ENCODE measurements at places on chromosomes 5 and 9.
A peak's percentile ranks its signal among the peaks of the same experiment; 100 is the strongest.

GRCh38 chr5:3302228-3302627 is 293.4 kb upstream of the IRX1 start:
- no peak for DNase-seq

GRCh38 chr9:71446106-71446472 is 322.2 kb downstream of the CEMIP2 start:
- no peak for DNase-seq

- DNase-seq, result no peak
These were observed 10.1 kb downstream of the IRF1 start for GRCh38 chr5:132480546-132480892.

- DNase-seq, result no peak
These were observed 105.2 kb downstream of the RGS3 start for GRCh38 chr9:113568571-113569321.

- peak; percentile 31 for DNase-seq
These were observed 423 bp upstream of the ABCA2 start for GRCh38 chr9:137028263-137029057.

DNA sequence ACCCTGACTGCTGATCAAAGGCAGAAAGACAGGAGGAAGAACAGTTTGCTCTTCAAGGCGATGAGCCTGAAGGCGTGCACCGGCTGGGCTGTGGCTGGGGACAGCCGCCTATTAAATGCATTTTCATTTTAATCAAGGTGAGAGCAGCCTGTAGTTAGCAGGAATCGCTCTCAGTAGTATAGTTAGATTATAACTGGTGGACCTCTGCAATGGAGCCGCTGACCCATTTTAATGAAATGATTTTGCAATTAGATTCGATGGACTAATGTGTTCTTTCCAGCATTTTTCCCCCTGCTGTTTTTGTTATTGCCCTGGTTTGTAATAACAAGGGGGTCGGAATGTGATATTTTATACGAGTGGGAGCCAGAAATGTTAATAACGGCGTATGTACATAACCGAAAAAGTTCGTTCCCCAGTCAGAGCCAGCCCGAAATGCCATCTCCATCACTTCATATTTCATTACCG is 185.9 kb upstream of the PANK3 start:
- no peak for DNase-seq

GRCh38 chr5:135215617-135216470 is 181.8 kb upstream of the PITX1 start:
- no peak for DNase-seq

GRCh38 chr9:124110307-124110915 is 98.8 kb downstream of the LHX2 start:
- peak; percentile 63 for DNase-seq

DNA sequence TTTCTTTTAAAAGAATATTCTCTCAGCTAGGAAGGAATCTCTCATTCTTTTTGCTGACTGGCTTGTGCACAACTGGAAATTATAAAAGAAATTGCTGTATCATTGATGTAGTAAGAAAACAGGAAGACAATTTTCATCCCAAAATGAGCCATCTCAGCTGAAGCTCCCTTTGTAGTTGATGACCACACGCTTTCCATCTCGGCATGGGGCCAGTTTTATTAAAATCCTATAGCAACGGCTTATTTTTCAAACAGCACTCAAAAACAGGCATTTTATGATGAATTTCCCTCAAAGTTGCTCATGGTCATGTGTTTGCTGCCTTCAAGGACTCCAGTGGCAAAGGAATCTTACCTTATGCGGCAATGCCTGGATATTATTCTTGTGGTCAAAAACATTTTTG is 62.4 kb upstream of the GLIS3 start:
- no peak for DNase-seq

GRCh38 chr5:72325566-72326305 is 5.6 kb downstream of the PTCD2 start:
- DNase-seq, result peak; percentile 86

DNA sequence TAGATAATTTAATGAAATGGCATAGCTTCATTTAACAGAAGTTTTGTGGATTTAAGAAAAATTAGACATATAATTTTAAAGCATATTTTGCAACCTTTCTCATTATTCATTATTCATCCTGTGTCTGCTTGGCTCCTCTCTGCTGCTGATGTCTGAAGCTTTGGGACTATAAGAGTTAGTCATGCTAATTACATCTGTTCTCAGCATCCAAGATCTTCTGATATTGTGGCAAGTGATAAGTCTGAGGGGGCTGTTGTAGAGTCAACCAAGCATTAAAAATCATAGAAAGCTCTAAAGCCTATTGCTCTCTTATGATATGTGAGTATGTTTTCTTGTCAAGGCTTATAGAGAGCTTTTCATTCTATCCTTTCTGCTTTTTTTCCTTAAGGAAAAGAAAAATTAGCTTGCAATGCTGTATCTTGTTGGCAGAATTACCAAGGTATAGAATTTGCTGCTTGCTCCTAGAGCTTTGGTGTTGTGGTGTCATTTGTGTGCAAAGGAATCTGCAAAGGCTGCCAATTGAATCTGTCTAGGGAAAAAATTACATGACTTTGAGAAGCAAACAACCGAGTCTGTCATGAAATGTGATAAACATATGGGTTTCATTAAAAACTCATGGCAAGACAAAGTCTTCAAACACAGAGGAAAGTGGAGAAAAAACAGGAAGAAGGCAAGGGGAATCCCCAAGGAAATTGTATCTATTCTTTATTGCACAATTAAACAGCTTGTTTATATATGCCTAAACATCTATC is 156.1 kb upstream of the DAB2 start:
- DNase-seq, result peak; percentile 90

- no peak for DNase-seq
These were observed 503.6 kb downstream of the SEMA5A start for GRCh38 chr5:9042241-9042640.

- DNase-seq, result peak; percentile 41
These were observed 117.9 kb downstream of the NXNL2 start for GRCh38 chr9:88652876-88653275.

DNA sequence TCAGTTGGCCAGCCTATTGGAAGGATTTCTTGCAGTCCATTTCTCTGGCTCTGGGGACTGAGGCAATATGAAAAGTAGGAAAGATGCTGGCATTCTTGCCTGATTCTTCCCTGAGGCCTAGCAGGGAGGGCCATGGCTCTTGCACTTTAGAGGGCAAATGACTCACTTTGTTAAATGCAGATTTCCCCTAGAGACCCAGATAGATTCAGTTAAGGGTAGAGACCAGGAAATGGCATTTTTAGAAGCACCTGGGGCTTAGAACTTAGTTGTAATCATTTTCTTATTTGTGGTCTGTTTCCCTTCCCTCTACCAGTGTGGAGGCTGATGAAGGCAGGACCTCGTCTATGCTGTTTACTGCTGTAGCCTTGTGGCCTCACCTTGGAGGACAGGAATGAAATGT is 112.8 kb upstream of the NR3C1 start:
- peak; percentile 24 for DNase-seq

DNA sequence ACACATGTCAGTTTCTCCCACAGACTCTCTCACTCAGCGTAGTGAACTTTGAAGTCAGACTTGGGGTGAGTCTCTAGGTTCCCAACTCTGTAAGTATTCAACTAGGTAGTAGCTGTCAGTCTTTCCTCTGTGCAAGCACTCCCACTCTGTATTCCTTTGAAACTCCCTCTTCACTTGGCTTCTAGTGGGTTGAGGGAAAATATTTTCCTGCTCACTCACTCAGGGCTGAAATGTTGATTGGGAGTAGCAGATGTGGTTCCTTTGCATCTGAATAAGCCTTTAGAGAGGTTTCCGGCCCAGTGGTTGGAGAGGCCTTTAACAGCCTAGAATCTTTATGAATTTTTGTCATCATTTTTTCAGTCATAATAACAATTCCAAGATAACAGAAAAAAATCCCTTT is 18.1 kb upstream of the ARRDC3 start:
- peak; percentile 56 for DNase-seq

Data from fibroblast of skin of right quadriceps (primary cell).